ENCODE measurements at places on chromosomes 13 and 19. TPM values are rescaled to one million over a fixed set of nuclear protein-coding genes. Genes with fewer than 3 reads are reported as not detected.

DNA sequence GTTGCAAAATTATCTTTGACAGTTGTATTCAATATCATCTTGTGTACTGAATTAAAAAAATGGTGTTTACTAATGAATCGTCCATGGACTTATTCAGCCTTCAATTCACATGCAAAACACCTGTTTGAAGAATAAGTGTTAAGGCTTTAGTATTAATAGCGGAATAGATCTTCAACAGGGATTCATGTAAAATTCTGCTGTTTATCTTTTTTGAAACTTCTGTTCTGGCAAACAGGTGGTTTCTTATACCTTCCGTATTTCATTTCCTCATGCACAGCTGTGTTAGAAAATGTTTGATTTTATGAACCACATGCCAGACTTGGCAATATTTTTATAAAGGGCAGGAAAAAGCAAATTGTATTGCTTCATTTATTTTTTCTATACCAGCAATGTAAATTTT lies 255.7 kb downstream of the DACH1 start:
- DNase-seq, result no peak

GRCh38 chr13:89923736-89924135 lies 1423.8 kb upstream of the MIR17HG start:
- DNase-seq, result no peak

- DNase-seq, result no peak
Observed at GRCh38 chr19:39194832-39195542, 1.8 kb upstream of the NCCRP1 start.

The RFPL4A gene
- polyA plus RNA-seq, result 2.0 TPM

The TNFSF13B gene
- polyA plus RNA-seq, result 2.3 TPM

GRCh38 chr19:46116121-46116520 lies 8.4 kb downstream of the IGFL3 start:
- DNase-seq, result no peak

DNA sequence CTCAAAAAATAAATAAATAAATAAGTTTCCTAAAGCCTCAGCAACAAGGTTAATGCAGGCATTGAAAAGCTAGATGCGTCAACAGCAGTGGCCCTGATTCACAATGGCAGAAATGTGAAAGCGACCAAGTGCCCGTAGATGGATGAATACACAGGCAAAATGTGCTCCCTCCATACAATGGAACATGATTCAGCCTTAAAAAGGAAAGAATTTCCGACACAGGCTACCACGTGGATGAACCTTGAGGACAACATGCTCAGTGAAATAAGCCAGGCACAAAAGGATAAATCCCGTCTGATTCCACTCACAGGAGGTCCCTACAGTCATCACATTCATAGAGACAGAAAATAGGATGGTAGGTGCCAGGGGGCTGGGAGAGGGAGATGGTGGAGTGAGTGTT lies 31.7 kb downstream of the INSR start:
- DNase-seq, result no peak

DNA sequence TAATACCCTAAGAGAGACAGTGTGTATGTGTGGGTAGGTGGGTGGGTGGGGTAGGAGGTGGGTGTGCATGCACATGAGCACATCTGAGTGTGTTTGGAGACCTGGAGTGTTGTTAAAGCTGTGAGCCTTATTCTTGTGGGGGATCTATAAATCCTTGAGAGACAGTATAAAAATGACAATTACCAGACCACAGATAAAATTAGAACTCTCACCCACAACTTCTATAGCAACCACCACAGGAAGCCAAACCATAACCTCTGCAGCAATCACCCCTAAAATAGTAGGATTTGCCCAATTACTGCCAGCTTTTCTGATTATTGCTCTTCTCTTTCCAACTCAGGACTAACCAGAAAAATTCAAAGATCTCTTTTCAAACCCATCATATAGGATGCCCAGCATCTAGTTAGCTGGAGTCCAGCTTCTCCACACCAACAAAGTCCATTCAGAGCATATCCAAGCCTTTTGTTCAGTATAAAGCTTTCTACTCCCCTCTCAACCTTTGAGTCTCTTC lies 93.4 kb upstream of the SLITRK1 start:
- DNase-seq, result no peak

GRCh38 chr13:98345107-98345935 lies 168.3 kb upstream of the RNF113B start:
- no peak for DNase-seq

The ZNF709 gene
- 2.7 TPM for polyA plus RNA-seq

- DNase-seq, result no peak
Observed at GRCh38 chr13:41643507-41643906, 186.2 kb downstream of the RGCC start.

DNA sequence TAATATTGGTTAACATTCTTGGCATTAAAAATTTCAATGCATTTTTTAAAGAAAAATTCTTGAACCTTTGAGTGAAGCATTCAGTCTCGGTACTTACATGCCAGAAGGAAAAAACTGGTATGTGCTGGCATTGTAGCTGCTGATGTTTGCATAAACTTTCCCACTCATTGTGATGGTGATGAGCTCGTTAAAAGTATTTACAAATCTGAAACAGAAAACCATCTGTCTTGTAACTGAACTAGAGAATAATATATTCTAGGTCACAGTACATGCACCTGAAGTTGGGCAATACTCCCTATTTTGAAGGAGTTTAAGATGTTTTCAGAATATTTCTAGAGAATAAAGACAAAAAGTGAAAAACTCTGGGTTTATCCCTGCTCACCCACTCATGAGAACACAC lies 64.1 kb downstream of the SLC15A1 start:
- DNase-seq, result no peak

- no peak for DNase-seq
Observed at GRCh38 chr13:98721825-98722510, 30.5 kb downstream of the SLC15A1 start.

The WTIP gene
- polyA plus RNA-seq, result 18.7 TPM

- no peak for DNase-seq
Observed at GRCh38 chr13:41971848-41972247, 10.9 kb upstream of the VWA8 start.

DNA sequence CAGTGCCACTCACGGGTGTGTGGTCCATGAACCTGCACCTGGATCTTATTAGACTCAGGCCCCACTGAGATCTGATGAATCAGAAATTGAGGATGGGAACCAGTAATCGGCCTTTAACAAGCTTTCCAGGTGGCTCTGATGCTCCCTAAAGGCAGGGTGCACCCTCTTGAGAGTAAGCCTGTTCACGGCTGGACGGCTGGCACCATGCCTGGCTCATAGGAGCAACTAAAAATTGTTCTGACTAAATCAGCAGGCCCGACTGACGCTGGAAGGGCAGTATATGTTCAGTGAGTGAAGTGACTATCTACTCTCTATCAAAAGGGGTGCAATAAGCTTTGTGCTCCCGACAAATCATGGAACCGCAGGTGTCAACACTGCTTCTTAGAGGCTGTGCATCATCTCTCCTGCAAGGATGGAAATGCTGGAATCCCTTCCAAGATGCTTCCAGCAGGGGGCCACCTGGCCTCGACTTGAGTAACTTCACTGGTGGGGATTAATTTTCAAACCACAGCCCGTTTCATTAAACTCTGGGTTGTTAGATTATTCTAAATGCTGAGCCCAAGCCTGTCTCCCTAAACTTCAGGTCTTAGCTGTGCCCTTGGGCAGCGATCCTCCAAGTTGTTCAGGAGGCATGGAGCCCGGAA lies 28.4 kb downstream of the TMTC4 start:
- DNase-seq, result no peak

DNA sequence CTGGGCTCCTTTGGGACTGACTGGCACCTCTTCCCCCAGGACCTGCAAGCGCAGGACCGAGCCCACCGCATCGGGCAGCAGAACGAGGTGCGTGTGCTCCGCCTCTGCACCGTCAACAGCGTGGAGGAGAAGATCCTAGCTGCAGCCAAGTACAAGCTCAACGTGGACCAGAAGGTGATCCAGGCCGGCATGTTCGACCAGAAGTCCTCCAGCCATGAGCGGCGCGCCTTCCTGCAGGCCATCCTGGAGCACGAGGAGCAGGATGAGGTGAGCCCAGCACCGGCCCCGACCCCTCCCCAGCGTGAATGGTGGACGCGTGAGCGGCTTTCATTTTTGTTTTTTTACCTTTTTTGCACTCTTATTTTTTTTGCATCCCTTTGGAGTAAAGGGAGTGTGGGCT lies 56.0 kb upstream of the LDLR start:
- no peak for DNase-seq

GRCh38 chr19:18932216-18932841 lies 8.7 kb downstream of the HOMER3 start:
- DNase-seq, result no peak

DNA sequence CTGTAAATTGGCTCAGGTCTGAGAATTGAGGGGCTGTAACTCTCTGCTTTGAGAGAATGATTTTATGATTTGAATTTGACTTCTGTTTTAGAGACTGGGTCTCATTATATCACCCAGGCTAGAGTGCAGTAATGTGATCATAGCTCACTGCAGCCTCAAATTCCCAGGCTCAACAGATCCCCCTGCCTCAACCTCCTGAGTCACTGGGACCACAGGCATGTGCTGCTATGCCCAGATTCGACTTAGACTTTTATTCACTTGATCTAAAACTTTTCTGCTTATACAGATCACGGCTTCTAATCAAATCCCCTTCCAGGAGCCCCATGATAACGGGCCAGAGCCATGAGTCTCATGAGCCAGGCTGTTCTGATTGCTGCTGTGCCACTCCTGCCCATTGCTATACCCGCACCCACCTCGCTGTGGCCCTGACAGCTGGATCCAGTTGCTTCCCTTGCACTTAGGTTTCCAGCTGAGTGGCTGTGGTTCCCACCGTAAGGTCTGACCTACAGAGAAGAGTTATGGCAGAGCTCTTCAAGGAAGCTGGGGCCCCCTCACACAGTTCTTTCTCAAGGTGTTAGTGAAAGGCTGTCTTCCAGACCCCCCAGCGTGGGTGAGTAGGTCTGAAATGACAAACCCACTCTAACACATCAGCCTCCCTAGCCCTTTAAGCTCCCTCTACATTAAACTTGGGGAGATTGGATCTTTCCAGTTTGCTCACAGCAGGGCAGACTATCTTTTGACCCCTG lies 251.2 kb upstream of the SGCG start:
- no peak for DNase-seq

- DNase-seq, result no peak
Observed at GRCh38 chr13:41017159-41017558, 2.0 kb downstream of the ELF1 start.

DNA sequence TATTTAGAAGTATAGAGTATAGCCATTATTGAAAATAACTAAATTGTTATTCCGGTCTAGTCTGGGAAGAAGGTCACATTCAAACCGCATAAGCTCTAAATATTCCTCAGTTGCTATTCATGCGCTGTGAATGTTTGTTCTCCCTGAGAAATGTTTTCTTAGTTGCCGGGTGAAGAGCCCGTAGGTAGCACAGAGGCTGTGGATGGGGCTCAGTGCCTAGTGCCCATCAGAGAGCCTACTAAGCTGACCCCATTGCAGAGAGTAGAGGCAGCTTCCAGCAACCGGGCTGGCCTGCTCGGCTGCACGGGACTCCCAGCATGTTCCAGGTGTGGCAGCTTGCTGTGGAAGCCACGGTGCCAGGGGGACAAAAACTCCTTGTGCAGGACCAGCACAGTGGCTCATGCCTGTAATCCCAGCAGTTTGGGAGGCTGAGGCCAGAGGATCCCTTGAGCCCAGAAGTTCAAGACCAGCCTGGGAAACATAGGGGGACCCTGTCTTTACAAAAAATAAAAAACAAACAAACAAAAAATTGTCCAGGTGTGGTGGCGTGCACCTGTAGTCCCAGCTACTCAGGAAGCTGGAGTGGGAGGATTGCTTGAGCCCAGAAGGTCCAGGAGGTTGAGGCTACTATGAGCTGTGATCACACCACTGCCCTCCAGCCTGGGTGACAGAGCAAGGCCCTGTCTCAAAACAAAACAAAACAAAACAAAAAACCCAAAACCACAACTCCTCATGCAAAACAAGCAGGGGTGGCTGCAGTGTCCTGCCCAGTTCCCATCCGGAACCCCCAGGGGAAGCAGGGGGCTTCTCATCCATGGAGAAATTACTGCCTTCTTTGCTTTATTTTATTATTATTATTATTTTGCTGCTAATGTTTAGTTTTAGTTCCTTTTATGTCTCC lies 82.5 kb downstream of the KCTD15 start:
- DNase-seq, result no peak

DNA sequence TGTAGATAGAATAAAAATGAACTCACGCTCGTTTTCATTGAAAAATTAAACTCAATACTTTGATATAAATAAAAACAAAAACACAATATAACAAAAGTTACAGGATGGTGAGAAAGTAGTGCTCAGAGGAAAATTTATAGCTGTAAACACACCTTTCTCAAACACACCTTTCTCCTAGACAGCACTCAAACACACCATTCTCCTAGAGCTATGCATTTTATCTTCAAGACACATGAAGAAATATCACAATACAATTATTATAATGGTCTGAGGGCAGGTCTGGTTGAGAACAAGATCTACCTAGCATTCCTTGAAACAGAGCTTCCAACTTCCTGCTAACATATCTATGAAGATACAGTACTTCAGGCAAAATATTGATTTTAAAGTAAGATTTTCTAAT lies 183.4 kb upstream of the NBEA start:
- no peak for DNase-seq

GRCh38 chr13:108200781-108201398 lies 14.4 kb downstream of the LIG4 start:
- DNase-seq, result no peak

The SPATA13 gene
- polyA plus RNA-seq, result 3.4 TPM

DNA sequence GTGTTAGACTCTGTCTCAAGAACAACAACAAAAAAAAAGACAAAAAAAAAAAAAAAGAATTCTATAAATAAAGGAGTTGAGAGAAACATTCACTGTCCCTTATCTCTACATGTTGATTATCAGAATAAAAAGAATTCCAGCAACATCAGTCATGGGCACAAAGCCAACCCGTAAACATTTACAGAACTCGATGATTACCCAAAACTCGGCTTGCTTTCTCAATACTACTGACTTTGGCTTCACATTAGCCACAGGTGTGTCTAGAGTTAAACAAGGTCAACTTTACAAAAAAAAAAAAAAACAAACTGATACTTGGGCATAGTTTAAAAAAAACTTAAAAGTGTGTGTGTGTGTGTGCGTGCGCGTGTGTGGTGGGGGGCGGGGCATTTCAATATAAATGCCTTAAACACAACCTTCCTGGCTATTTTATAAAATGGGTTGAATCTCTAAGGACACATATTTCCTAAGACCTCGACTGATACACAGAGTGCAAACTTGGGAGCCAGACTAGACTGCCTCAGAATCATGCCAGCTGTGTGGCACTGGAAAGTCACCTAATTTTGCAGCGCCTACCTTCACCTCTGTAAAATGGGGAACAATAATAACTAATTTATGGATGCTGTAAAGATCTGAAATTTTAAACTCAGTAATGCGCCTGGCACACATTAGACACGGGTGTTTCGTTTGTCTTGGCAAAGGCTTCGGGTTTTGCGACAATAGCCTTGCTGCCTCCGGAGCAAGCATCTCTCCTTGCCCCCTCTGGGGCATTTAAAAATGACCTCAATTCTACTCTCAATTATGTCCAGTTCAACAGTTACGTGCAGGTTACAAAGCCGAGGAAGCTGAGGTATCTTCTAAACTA lies 922 bp downstream of the EBPL start:
- DNase-seq, result no peak
